ENCODE measurements at places on chromosomes 3 and 15.

DNA sequence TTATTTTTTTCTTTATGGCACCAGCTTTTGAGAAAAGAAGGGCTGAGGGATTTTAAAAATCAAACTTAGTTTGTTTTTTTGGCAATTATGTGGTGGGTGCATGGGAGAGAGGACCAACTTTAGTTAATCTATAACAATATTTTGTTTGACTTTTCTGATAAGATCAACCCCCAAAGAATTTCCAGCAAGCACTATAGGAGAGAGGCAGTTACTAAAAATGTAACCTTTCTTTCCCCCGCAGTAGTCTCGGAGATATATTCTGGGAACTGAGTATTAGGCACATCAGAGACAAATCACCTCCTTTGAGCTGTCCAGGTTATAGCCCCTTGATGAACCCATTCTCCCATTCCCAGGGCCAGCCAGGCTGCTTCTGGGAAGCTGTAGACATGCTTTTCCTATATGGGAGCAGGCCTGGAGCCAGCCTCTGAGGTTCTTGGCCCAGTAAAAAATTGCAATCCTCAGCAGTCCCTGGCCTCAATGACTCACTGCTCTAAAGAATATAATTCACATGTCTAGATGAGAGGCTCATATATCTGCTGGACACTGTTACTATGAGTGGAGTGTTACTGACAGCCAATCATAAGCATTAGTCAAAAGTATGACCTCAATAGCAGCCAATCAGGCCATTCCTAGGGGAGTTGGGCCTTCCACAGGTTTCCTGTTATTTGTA lies 138.3 kb upstream of the AGBL1 start:
- DNase-seq = no peak

- no peak for DNase-seq
Observed at GRCh38 chr3:151432616-151433372, 28.1 kb downstream of the IGSF10 start.

GRCh38 chr3:32616267-32616962 lies 45.8 kb upstream of the DYNC1LI1 start:
- no peak for DNase-seq

- no peak for DNase-seq
Observed at GRCh38 chr15:66188464-66188863, 65.1 kb downstream of the MEGF11 start.

DNA sequence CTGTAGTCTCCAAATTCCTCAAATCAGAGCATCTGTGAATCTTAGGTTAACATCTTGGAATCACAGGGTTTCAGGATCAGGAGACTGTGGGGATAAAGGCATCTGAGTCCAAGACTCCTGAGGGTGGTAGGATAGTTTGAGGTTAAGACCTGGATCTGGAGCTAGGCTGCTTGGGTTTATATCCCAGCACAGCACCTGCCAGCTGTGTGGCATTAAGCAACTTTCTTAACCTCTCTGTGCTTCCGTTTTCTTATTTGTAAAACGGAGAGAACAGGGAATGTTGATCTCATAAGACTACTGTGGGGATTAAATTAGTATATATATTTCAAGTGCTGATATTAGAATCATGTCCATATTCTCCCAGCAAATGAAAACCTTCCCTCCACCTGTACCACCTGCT lies 33.6 kb downstream of the WNT7A start:
- DNase-seq = no peak

DNA sequence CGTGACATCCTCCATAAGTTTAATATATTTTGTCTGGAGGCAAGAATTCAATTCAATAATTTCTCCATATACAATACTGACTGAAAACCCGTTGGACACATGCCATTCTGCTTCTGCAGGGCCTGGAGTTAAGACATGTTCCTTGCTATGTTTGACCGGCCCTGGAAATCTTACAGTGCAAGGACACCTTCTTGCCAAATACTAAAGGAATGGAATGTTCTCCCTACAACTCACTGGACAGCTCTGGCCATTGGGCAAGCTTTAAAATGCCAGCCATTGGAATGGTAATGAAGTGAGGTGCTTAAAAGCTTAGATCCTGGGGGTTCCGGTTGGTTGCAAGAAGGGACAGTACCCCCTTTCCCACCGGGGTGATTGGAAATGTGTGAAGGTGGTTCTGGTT lies 329.8 kb upstream of the PROK2 start:
- DNase-seq = no peak

- no peak for DNase-seq
Observed at GRCh38 chr3:197244751-197245150, 53.7 kb downstream of the DLG1 start.

DNA sequence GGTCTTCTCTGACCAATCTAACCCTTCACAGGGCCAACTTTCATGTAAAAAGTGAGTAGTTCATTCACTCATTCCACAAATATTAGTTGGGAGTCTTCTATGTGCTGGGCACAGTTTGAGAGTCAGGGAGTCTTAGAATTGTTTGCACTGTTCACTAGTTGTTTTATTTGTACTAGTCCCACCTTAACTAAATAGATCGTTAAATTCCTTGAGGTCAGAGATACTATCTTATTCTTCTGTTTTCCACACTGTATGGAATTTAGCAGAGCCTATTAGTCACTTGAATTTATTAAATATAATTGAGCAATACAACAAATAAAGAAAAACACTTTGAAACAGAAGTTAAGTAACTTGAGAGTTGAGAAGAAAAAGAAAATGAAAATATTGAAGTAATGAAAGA lies 40.8 kb upstream of the SPTSSB start:
- no peak for DNase-seq

- DNase-seq = no peak
Observed at GRCh38 chr3:187922704-187923416, 177.6 kb upstream of the BCL6 start.

- DNase-seq = no peak
Observed at GRCh38 chr3:48088056-48088748, 72.0 kb upstream of the MAP4 start.

- DNase-seq = no peak
Observed at GRCh38 chr3:67292356-67293121, 294.4 kb downstream of the KBTBD8 start.

DNA sequence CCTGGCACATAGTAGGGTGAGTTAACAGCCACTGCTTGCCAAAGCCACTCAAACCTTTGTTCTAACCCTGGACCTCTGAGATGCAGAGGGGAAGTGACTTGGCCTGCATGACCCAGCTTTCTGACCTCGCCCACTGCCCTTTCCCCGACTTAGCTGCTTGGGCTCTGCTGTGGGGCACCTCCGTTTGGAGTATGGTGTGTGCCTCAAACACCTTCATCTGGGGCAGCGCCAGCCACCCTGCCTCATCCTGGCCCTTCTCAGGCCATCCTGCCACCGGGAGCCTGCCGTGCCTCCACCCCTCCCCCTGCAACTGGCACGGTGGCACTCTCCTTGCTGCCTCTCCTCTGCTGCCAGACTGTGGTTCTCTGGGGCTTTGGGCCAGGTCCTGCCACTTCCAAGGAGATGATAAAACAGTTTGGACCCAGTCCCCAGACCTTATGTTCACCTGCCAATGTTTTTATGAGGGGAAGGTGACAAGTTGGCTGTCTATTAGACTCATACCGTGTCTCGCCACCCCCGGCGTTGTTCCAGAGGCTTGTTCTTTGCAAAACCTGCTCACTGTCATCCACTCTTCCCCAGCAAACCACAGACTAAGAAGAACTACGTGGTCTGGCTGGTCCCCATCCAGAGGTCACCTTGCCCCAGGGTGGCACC lies 32.2 kb downstream of the SLC6A6 start:
- DNase-seq = no peak

GRCh38 chr15:94042180-94042928 lies 189.0 kb upstream of the MCTP2 start:
- no peak for DNase-seq

- DNase-seq = no peak
Observed at GRCh38 chr3:55423782-55424181, 63.3 kb downstream of the WNT5A start.

- DNase-seq = no peak
Observed at GRCh38 chr15:84604826-84605553, 4.2 kb downstream of the ZSCAN2 start.

GRCh38 chr3:140199743-140200142 lies 264.8 kb downstream of the CLSTN2 start:
- DNase-seq = no peak

- no peak for DNase-seq
Observed at GRCh38 chr3:149091983-149092382, 5.7 kb upstream of the HLTF start.

DNA sequence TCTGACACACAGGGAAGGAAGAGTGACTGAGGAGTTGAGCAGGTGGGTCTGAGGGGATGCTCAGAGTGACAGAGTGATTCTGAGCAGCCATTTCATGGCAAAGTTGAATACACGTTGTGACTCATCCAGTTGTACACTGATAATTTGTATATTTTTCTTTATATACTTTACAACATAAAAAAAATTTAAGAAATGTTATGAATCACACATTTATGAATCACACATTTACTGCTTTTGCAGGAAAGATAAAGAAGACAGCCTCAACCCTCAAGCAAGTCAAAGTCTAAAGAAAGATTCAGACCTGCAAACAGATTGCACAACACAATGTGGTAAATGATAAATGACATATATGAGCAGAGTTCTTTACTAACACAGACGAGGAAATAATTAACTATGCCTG lies 21.0 kb upstream of the CHMP2B start:
- no peak for DNase-seq

GRCh38 chr3:150545419-150546225 lies 674 bp downstream of the SERP1 start:
- DNase-seq = peak; percentile 40

DNA sequence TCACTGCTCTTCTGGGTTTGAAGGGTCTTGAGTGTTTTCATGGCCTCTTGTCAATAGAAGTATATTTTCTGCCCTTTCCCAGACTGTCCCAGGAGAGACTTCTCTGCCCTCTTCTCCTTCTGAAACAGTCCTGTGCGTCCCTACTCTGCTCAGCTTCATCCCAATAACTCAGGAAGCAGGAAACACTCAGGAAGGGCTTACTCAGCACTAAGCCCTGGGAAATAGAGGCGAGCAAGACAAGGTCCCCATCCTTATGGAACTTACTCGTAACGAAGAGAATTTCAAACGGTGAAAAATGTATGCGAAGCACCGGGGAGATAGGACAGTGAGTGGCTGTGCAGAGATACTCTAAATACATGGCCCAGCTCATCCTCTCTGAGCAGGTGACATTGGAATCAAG lies 52.8 kb upstream of the TFRC start:
- DNase-seq = no peak

DNA sequence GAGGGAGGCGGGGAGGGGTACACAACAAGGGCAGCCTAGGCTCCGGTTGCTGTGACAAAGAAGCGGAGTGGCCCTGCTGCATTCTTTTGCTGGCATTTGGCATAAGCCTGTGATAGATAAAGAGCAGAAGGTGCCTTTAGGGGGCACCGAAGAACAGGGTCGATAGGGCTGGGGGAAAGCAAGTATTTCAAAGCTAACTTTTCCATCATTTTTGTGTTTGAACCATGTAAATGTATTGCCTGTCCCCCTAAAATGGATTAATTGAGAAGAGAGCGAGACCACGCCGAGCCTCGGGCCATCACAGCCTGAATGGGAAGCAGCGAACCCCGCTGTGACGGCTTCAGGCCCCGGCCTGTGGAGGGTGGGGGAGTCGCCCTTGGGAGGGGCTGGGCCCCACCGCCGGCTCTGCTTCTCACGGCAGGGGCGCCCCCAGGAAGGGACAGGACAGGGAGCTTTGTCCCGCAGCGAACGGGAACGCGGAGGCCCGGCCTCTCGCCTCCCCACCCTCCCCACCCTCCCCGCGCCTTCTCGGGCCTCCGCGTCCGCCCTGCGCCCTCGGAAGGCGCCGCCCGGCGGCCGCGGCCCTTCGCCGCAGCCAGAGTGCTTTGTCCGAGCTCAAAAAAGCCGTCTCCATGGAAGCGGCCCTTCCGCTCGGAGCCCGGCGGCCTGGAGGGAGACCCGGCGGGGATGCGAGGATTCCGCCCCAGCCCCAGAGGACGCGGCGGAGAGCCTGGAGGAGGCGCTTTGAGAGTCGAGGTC lies 32.4 kb upstream of the ALDH1L1 start:
- DNase-seq = no peak

Data from stimulated activated naive CD4-positive, alpha-beta T cell (primary cell).